ENCODE measurements at places on chromosomes 2 and 18.
A peak's percentile ranks its signal among the peaks of the same experiment; 100 is the strongest.

DNA sequence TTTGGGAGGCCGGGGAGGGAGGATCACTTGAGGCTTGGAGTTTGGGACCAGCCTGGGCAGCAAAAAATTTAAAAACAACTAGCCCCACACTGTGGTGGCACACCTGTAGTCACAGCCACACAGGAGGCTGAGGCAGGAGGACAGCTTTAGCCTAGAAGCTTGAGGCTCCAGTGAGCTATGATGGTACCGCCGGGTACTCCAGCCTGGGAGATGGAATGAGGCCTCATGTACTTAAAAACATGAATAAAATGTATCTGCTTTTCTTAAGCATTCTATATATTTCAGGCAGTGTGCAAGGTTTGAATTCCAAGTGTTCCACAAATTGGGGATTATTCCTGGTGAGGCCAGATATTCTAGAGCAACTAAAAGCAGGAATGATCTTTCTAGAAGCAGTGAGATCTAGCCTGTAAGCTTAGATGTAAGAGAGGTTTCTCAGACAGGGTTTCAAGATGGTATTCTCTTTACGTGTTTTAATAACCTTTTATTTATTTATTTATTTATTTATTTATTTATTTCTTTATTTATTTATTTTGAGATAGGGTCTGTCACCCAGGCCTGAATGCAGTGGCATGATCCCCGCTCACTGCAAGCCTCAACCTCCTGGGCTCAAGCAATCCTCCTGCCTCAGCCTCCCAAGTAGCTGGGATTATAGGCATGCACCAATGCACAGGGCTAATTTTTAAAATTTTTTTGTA lies 4.1 kb upstream of the MARCHF7 start:
- DNase-seq = no peak

DNA sequence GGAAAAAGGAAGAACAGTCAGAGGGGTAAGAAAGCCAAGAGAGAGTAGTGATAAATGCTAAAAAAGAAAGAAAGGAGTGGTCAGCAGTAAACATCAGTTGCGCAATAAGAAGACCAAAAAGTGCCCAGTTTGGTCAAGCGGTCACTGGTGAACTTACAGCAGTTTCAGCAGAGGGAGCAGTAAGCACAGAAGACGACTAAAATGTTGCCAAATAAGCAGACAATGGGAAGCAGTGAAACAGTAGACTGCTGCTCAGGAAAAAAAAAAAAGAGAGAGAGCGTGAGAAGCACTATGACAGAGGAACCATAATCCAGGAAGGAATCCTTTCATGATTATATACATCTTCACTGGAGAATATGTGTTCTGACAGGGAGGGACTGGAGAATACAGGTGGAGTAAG lies 45.8 kb downstream of the DNAJC10 start:
- DNase-seq = peak; percentile 24

DNA sequence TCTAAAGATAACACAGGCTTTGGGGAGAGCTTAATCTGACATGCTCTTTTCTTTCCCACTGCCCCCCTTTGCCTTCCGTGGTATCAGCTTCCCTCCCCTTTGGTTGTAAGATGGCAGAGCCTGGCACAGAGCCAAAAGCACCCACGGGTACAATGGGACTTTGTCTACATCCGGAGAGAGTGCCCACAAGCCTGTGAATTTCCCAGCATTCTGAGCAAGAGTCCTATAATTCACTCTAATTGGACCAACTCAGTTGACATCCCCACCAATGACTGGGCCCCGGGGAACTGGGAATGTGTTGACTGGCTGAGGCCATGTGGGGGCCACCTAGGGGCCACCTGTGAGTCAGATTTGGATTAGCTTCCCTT lies 20.1 kb upstream of the C2orf72 start:
- peak; percentile 22 for DNase-seq

GRCh38 chr2:149487189-149487588 lies 100.4 kb downstream of the MMADHC start:
- DNase-seq = no peak

- DNase-seq = peak; percentile 38
Measured at GRCh38 chr2:43274055-43274454, 47.6 kb upstream of the ZFP36L2 start.

- no peak for DNase-seq
Measured at GRCh38 chr2:86769838-86770237, 20.9 kb downstream of the CD8A start.

GRCh38 chr2:107529146-107529545 lies 297.5 kb upstream of the RGPD4 start:
- DNase-seq = no peak

- no peak for DNase-seq
Measured at GRCh38 chr2:27003007-27003406, 29.8 kb upstream of the TMEM214 start.

GRCh38 chr2:21372654-21373053 lies 248.9 kb downstream of the TDRD15 start:
- peak; percentile 9 for DNase-seq

DNA sequence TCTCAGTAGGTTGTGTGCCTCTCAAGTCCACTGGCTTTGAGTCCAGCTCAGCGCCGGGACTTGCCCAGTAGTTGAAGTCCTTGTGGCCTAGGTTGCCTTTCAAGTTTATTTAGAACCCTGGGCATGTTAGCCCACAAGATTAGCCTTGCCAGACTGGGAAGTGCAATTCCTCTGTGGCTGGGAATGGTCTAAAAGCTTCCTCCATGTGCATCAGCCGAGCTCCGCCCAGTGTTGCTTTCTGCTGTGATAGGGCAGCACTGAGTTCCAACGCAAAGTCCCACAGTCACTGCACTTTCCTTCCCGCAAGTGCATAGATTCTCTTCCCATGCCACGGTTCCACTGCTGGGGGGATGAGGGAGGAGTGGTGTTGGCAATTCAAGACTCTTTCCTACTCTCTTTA lies 308.9 kb upstream of the THUMPD2 start:
- no peak for DNase-seq

DNA sequence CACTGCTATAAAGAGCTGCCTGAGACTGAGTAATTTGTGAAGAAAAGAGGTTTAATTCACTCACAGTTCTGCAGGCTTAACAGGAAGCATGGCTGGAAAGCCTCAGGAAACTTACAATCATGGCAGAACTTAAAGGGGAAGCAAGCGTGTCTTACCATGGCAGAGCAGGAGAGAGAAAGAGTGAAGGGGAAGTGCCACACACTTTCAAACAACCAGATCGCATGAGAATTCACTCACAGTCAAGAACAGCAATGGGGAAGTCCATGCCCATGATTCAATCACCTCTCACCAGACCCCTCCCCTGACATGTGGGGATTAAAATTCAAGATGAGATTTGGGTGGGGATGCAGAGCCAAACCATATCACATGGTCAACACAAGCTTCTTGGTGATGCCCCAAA lies 34.7 kb upstream of the CDK5R2 start:
- DNase-seq = no peak

DNA sequence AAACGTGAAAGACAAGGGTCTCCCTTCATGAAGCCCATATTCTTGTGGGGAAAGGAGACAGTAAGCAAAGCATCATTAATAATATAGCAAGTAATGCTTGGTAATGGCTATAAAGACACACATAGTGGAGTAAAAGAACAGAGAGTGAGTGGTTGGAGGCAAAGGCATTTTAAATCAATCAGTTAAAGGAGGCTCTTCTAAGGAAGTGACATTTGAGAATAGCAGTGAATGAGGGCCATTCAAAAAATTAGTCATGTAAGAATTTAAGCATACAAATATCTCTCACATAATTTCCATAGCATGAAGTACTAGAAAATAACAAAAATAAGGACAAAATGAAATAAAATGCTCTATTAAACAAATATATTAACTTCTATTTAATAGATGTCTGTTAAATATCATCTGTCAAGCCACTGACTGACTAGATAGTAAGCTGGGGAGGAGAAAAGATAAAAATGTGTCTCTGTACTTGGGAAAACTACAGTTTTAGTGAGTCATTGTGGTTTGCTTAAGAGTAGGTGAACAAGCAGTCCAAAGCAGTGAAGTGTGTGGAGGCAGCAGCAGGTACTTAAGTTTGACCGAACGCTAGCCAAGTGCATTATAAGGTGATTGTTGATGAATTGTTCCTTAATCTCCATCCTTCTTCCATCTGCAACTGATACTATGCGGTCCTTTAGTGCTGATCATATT lies 160.1 kb downstream of the PARD3B start:
- peak; percentile 54 for DNase-seq

DNA sequence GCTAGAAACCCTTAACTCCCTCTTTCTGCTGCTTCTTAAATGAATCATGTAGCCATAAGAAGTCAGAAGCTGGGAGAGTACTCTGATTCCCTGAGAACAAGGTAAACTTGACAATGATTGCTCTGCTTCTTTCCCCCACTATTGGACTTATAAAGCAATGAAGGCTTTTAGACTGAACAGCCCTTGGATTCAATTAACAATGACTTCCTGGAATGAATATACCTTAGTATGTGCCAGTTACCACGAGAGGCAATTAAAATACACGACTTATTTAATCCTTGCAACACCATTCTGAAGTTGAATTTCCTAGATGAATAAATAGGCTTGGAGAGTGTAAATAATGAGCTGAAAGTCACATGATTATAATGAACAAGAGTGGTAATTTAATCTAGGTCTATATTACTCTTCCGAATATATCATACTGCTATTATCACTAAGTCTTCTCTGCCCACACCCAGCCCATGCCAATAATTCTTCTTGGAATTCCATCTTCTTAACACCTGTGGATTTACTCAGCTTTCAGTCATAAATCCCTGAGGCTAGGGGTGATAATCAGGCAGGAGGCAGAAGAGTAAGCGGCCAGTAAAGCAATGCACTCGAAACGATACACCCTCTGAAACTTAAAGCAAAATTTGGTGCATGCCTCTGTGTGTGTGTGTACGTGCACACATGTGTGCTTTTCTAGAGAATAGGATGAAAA lies 170.2 kb downstream of the ATAD2B start:
- no peak for DNase-seq

DNA sequence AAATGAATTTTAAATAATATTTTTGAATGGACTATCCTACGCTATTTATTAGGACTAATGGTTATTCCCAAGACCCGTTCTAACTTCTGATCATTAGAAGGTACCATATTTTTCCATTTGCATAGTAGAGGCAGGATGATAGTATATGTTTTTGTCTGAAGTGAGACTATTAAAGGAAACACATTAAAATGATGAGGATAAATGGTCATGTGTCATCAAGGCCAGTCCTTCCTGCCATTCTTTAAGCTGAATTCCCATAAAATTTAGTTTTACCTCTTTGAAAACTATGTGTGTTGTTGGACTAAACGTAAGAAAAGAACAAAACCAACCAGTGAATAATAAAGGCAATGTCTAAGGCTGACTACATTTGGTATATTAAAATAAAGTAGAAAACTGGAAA lies 121.8 kb downstream of the SLC8A1 start:
- no peak for DNase-seq

DNA sequence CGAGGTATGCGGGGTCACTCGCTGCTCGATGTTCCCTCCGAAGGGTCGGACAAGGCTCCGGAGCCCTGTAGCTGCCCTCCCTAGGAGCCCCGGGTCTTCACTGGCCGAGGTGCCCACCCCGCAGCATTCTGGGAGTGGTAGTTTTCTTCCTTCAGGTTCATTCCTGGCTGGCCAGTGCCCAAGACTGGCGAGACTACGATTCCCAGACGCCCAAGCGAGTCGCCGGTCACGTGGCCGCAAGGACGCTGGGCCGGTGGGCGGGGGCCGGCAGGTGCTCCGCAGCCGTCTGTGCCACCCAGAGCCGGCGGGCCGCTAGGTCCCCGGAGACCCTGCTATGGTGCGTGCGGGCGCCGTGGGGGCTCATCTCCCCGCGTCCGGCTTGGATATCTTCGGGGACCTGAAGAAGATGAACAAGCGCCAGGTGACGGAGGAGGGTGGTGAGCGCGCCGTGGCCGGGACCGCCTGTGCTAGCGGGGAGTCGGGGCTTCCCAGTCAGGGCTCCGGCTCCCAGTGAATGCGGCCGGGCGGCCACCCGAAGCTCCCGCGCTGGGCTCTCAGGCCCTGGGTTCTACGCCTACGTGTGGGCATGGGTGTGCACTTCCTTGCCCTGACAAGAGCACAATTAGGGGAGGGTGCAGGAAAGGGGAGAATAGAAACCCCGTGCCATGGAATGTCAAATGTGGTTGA lies at the start of gene SEC11C:
TSS of gene SEC11C (plus strand) at position 270 of the 687 bp plus-strand sequence. CDS start at position 335, 65 bp downstream.
- DNase-seq = peak; percentile 99

DNA sequence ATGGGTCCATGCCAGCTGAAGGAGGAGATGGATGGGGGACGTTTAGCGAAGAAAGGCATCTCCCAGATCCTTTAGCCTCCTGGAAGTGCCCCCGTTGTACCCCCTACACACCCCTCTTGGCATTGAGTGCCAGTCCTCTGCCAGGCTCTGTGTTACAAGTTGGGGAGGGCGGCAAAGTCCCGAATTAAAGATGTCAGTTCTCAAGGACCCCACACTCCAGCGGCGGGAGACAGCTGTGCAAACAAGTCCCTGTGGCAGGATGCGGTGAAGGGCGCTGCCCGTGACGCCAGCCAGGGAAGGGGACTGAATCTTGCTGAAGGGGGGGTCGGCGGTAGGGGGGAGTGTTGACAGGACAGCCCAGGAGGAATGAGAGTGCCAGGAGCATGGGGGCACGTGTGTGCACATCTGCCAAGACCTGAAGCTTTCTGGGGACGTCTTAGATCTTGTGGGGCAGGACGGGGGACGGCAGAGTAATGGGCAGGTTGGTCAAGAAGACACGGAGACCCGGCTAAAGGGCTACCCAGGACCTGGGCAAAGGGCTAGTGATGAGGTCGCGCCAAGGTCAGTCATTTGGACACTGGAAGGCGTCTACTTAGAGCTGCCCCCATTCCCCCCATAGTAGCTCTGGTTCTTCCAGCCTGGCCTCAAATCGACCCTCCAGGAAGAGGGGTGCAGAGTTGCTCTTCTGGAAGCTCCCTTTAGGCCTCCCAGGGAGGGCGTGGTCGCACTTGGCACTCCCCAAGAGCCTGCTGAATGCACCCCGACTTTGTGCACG lies 2.8 kb upstream of the CTDSP1 start:
- DNase-seq = peak; percentile 68

DNA sequence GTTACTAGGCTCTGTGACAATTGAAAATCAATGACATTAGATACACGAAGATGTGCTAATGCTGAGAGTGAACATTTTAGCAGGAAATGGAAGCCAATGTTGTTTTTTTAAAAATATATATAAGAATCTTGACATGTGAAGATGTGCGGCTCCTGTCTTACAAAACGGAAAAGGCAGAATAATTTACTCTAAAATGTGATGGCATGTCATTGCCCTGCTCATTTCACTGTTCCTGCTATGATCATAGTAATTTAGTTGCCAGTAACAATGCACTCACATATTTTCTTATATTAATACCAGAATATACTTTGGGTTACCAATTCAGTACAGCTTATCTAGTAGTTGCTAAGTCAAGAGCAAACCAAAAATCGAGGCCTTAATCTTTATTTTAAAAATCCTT lies 10.3 kb downstream of the EPHA4 start:
- DNase-seq = no peak

DNA sequence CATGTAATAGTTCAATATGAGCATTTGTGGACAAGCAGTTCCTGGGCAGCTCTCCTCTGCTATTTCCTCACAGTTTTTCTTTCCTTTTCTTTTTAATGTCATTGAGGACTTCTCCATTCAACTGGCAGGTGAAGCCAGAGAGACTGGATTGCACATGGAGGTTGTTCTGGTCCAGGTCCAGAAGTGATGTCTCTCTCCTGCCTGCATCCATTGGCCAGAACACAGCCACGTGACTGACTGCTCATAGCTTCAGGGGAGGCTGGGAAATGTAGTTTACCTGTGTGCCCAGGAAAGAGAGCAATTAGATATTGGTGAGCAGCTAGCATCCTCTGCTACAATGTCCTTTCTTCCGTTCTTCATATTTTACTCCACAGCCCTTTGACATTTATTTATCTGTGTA lies 20.2 kb upstream of the ADAM23 start:
- peak; percentile 8 for DNase-seq

GRCh38 chr2:14433946-14434495 lies 198.5 kb upstream of the LRATD1 start:
- no peak for DNase-seq

Data from astrocyte of the hippocampus (primary cell).